ENCODE measurements at places on chromosomes 6 and 20. TPM values are rescaled to one million over a fixed set of nuclear protein-coding genes. Genes with fewer than 3 reads are reported as not detected.

The CAPN11 gene
- 0.97 TPM for total RNA-seq

The SPATS1 gene
- total RNA-seq = not detected

The KDM1B gene
- 4.3 TPM for total RNA-seq

The KCNG1 gene
- 9.1 TPM for total RNA-seq

The CNBD2 gene
- 2.1 TPM for total RNA-seq

The OR2B6 gene
- total RNA-seq = not detected

The SLC26A8 gene
- not detected for total RNA-seq

The GFOD1 gene
- total RNA-seq = 18.1 TPM

The TP53TG5 gene
- not detected for total RNA-seq
